Smooth muscle cell of the brain vasculature (primary cell): ENCODE measurements at places on chromosomes 1 and 21.

DNA sequence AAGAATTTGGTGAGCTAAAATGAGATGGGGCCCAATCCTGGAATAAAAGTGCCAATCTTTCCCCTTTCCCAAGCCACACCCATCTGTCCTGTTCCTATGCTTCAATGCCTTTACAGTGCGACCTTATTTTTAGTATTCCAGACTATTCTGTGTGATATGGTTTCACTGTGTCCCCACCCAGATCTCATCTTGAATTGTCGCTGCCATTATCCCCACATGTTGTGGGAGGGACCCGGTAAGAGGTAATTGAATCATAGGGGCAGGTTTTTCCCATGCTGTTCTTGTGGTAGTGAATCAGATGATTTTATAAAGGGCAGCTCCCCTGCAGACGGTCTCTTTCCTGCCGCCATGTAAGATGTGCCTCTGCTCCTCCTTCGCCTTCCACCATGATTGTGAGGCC is 129.3 kb upstream of the KIF26B start:
- DNase-seq = no peak

DNA sequence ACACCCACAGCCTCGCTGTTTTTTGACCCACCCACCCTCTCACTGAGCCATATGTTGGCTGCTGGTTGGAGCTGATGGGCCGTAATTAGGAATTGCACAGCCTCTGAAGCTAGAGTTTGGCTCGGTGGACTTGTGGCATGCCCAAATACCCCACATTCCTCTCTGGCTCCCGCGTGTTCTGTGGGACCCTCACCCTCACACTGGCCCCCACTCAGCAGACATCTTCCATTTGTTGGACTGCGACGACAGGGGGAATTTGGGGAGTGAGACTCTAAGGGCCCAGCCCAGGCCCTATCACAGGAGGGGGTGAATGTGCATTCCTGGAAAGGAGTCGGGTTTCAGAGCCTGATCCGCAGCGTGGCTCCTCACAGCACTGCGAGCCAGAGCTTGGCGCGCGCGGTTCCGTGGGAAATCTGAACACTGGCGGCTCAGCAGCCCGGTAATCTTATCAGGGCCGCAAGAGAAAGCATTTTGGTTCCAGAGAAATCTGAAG is 5.2 kb downstream of the RCSD1 start:
- peak; percentile 24 for DNase-seq

DNA sequence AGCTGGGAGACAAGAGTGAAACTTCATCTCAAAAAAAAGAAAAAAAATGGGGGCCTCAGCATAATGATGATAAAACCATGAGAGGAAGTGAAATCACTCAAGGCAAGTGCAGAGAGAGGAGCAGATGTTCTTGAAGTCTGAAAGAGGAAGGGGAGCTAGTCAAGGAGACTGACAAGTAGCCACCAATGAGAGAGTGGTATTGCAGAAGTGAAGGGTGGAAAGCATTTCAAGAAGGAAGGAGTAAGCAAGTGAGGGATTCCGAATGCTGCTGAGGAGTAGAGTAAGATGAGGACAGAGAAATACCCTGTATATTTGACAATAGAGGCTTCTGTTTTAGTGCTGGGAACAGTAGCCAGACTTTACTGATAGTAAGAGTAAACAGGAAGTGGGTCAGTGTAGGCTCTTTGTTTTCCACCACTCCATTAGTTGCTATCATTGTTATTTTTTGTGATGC is 2.9 kb downstream of the TATDN3 start:
- DNase-seq = no peak

GRCh38 chr1:206699626-206700025 is 14.9 kb downstream of the MAPKAPK2 start:
- DNase-seq = no peak

GRCh38 chr1:63635681-63636080 is 42.5 kb downstream of the PGM1 start:
- peak; percentile 55 for DNase-seq

- peak; percentile 10 for DNase-seq
Measured at GRCh38 chr1:151680826-151681225, 35.8 kb downstream of the CELF3 start.
